CD4-positive, alpha-beta T cell (primary cell): ENCODE measurements at places on chromosomes 2 and 18.
A peak's percentile ranks its signal among the peaks of the same experiment; 100 is the strongest.

DNA sequence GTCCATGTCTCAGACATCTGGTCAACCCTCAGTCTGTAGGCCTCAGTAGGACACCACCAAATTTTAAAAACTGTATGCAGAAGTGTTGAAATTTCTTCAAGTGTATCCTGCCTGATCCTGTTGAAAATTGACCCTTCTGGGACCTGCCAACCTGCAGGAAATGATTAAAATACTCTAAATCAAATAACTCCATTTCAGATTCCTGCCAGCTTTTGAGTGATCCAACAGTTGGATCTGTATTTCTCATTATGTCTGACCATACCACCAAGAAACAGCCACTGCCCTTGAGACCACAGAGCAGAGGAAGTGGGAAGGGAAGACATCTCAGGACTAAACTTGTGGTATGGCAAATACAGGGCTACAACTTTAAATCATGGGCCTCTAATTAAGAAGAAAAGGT, 113.4 kb downstream of the ANTXR1 start:
- DNase-seq = no peak

GRCh38 chr2:196482119-196483065, 157.1 kb upstream of the CCDC150 start:
- no peak for DNase-seq

DNA sequence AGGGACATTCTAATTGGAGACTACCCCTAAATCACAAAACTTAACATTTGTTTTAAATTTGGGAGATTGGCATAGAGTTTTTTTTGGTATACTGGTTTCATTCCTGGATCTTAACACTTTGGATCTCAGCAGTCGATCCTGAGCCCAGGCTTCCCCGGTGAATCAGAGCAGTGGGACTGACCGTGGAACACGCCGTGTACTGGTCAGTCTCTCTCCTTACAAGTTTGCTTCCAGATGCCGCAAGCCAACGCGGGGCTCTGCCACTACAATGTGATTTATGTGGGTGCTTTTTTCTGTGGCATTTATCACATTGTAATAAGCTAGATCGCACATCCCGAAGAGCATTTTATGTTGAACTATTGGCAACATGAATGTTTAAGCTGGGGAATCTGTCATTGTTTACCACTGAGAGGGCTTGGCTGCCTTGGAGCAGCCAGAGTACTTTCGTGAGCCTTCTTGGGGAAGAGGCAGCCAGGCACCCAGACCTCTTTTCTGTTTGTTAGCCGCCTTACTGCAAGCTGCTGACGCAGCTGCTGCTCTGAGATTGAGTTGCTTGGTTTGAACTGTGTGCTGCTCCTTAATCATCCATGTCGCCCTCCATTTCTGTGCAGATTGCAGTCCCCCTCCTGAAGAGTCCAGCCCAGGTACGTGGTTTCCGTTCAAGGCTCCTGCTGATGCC, 49.3 kb downstream of the COA5 start:
- DNase-seq = no peak

DNA sequence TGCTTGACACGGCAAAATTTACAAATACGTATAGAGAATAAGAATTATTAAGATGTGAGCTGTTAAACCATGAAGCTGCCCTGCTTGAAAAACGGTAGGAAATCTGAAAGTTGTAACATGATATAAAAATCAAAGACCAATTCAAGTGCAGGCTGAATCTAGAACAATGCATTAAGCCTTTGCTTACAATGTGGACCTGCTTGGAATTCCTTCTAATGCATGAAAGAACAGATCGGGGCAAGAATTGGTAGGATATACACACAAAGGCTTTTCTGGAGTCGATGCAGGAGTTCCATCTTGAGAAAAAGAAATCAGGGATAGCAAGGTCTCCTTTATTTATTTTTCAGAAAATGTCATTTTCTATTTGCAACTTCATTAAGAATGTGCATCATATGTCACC, 136.8 kb downstream of the DLGAP1 start:
- no peak for DNase-seq

- DNase-seq = no peak
Observed at GRCh38 chr2:133431289-133431688, 137.0 kb downstream of the NCKAP5 start.

DNA sequence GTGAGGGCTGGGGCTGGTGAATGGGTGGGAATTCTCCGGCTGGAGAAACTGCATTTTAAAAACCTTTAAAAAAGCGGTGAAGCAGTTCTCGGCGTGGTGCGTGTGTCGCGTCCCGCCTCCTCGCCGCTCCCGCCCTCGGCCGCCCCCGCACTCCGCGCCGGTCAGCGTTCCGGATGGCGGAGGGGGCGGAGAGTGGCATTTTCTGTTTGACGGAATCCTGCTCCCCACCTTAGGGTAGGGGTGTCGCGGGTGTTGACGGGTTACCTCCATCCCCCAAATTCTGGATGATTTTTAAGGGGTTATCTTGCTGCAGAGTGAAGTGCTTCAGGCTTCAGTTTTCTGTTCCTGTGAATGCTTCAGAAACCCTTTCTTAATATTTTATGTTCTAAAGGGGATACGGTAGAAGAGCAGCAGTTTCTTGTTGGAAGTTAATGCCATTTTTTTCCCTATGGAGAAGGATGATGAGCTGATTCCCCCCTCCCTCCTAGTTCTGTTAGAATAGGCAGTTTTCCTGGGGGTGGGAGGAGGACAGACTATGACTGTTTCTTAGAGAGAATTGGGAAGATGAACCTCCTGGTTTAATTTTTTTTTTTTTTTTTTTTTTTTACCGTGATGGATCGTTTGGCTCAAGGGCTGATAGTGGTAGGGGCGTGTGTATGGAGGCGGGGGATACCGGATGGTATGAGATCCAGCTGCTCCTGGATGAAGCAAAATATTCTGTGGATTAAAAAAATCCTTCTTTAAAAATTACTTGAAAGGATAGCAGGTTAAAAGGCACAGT, 756 bp downstream of the ABI2 start:
- peak; percentile 28 for DNase-seq

DNA sequence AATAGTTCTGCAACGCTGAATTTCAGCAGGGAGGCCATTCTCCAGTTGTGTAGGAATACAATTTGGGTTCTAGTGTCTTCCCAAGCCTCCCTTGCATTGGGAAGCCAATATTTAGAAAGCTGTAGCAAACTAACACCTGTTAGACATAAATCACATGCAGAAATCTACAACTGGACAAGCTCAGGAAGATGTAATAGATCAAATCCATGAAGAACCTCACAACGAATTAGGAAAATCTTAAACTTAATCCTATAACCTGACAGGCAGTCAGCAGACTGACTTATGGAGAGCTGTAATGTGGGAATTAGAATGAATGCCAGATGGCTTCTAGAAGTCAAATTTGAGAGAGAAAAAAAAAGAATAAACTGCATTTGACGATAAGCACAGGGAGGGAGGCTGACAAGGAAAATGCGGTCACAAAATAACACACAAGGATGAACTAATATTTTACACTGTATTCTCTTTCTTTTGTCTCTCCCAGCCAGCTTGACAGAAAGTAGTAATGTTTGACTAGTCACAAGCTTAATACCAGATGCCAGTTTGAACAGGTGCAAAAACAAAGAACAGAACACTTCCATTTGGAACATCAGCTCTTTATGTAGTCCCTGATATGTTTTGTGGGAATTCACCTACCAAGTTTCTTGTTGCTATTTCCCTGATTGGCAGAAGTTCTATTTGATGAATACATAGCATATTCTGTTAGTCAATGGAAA, 50.8 kb upstream of the FANCL start:
- no peak for DNase-seq

DNA sequence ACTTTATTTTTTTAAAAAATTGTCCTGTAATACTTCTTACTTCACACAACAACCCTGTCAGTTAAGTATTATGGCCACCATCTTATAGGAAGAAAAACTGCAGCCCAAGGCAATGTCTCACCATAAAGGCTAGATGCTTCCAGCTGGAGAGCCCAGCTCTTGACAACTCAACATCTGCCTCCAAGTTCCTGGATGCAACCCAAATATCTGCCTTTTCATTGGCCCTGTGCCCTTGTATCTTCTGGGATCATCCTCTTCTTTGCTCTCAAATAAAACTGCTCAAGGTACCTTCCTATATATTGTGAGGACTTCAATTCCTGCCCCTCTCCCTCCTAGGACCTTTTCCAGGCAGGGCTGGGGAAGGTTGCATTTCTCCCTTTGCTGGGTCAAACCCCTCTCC, 69.5 kb downstream of the BIN1 start:
- DNase-seq = no peak

DNA sequence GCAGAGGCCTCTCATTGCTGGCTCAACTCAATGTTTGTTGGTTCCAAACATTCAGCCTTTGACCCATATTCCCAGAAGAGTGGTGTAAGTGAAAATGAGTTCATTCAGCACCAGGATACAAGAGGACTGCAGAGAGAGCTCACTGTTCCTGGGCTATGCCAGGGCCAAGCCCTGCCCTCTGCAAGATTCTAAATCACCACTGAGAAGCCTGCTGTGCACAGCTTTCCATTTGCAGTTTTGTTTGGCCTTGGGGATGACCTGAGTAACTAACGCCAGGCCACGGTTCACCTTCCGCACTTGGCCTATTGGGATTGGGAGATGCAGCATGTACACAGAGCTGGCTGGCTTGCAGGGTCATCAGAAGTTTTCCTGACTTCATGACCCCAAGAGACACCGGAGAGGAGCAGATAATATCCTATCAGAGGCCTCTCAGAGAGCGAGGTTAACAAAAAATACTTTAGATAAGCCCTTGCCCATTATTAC, 12.6 kb downstream of the GKN1 start:
- no peak for DNase-seq

- no peak for DNase-seq
Observed at GRCh38 chr2:217186668-217187159, 326.9 kb upstream of the TNP1 start.

DNA sequence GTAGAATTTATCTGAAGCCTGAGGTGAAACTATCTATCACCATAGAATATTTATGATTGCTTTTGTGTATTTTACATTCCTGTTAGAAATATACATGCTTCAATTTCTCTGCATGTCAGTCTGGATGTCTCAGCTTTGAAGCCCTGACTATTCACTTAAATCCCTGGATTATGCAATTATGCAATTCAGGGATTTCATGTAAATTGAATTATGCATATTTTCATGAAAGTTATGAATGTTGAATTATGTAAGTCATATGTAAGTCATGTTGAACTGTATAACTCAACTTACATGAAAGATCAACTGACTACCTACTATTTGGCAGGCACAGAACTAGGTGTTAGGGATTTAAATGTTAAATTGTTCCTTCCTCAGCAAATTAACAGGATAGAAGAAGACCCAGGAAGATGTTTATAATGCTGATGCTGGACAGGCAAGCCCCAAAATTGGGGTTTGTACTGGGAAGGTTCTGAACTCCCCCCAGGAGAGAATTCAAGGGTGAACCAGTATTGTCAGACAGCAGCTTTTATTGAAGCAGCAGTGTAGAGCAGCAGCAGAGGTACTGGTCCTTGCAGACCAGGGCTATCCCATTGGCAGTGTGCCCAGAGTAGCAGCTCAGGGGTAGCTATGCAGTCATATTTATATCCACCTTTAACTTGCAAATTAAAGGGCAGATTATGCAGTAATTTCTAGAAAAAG, 236.5 kb downstream of the ZNF804A start:
- no peak for DNase-seq

DNA sequence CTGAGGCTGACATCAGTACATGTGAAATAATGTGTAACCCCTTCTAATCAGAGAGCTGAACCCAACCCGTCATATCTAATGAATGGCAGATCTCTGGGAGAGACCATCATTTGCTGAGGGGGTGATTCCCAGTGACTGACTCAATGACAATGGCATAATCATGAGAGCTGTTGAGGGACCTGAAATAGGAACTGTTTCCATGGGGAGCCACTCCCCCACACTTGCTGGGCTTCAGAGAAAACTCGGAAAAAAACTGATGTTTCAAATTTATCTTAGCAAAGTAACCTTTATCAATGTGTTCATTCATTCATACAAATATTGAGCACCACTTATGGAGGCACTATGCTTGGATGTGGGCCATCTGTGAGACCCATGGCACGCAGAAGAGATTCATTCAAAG, 93.4 kb upstream of the ZBTB14 start:
- no peak for DNase-seq

DNA sequence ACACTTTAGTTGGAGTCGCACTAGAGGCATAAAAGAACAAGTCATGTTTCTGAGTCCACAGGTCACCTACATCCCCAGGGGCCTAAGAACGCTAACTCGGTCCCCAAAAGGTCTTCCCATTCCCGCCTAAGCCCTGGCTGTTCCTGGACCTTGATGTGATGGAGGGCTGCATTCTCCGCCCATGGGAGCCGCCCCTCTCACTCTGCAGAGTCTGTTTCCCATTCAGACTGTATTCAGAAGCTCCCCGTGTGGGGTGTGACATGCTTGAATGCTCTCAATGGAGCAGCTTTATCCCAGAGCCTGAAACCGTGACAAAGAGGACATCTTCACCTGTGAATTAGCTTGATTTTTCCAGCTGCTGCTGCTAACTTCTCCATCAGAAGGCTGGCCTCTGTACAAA, 319.0 kb upstream of the KLHL29 start:
- DNase-seq = no peak

DNA sequence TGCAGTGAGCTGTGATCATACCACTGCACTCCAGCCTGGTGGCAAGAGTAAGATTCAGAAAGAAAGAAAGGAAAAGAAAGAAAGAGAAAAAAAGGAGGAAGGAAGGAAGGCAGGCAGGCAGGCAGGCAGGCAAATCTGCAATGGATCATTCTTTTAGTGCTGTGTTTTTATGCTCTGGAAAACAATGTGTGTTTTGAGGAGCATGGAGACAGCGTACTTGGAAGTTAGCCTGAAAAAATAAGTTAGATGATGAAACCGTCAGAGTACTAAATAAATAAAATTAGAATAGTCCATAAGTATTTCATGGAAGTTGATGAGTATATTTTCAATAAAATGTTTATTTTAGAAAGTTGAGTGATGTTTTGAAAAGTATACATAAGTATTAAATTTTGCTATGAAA, 366.4 kb upstream of the CDH20 start:
- no peak for DNase-seq

GRCh38 chr2:175004730-175004979, 526 bp downstream of the CHN1 start:
- no peak for DNase-seq

GRCh38 chr18:57909620-57910019, 106.5 kb upstream of the ATP8B1 start:
- no peak for DNase-seq

- no peak for DNase-seq
Observed at GRCh38 chr18:70127359-70127758, 78.1 kb downstream of the RTTN start.

- DNase-seq = no peak
Observed at GRCh38 chr2:59182249-59182648, 941.1 kb upstream of the FANCL start.

- no peak for DNase-seq
Observed at GRCh38 chr2:229454934-229455631, 184.0 kb upstream of the PID1 start.

GRCh38 chr2:131126436-131126835, 21.3 kb downstream of the PLEKHB2 start:
- no peak for DNase-seq

DNA sequence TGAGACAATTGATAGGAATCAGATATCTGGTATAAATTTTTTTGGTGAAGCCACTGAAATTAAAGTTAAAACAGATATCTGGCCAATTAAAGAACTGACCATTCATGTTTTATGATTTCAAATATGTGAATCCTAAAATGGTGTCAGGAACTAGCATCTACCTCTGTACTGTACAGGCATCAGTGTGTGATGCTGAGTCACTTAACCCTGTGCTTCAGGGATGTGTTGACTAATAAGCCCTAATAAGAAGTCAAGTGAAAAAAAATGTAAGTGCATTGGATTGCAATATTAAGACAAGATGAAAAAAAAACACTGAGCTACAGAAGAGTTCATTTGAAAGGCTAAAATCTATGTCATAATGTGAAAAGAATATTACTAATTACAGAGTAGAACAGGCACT, 9.1 kb upstream of the UNC80 start:
- no peak for DNase-seq
